ENCODE measurements at places on chromosomes 3 and 15.
A peak's percentile ranks its signal among the peaks of the same experiment; 100 is the strongest.

DNA sequence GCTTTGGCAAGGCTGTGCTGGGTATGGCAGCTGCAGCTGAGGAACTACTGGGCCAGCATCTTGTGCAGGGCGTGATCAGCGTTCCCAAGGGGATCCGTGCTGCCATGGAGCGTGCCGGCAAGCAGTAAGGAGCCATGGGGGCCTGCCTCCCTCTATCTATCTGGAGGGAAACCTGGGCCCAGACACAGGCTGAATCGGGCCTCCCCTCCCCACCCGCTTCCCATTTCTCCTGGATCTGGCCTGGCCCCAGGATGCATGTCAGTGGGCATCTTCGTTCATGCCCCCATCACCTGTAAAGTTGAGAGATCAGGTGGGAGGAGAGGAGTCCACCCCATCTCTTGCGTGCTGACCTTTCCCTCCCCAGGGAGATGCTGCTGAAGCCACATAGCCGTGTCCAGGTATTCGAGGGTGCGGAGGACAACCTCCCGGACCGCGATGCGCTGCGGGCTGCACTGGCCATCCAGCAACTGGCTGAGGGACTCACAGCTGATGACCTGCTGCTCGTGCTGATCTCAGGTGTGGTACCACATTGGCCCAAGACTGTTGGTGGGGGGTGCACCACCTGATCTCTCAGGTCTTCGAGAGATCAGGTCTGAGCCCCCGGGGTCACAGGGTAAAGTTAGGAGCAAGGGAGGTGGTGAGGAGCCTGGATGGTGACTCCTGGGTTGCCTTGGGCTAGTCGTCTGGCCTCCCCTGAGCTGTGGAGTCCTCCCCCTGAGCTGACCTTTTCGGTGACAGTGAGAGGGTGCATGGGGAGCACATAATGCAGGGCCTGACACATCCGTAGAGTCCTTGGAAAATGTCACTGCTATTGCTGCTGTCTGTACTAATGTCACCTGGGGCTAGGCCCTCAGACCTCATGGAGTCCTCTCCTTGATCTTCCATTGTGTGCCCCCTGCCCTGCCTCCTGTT lies 3.2 kb downstream of the GLYCTK start:
- no peak for DNase-seq

DNA sequence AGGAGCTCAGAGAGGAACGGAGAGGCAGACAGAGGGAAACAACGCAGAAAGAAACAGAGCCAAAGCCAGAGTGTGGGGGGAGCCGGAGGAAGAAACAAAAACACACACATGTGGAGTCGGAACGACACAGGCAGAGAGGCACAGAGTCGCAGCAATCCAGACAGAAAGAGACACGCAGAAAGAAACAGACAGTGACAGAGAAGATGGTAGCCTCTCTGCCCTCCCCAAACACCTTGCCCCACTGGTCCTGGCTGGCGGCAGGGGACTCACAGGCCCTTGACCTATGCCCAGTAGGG lies 1.7 kb downstream of the NCKIPSD start:
- DNase-seq: no peak

DNA sequence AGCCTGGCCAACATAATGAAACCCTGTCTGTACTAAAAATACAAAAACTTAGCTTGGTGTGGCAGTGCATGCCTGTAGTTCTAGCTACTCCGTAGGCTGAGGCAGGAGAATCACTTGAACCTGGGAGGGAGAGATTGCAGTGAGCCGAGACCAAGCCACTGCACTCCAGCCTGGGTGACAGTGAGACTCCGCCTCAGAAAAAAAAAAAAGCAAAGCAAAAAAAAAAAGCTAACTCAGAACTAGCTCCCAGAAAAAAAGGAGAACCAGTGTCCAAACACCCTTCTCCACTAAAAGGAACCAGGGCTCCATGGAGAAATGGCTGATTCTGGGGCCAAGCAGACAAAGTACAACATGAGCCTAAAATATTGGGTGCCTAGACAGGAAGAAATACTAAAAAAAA lies 16.7 kb upstream of the CRTC3 start:
- DNase-seq: no peak

DNA sequence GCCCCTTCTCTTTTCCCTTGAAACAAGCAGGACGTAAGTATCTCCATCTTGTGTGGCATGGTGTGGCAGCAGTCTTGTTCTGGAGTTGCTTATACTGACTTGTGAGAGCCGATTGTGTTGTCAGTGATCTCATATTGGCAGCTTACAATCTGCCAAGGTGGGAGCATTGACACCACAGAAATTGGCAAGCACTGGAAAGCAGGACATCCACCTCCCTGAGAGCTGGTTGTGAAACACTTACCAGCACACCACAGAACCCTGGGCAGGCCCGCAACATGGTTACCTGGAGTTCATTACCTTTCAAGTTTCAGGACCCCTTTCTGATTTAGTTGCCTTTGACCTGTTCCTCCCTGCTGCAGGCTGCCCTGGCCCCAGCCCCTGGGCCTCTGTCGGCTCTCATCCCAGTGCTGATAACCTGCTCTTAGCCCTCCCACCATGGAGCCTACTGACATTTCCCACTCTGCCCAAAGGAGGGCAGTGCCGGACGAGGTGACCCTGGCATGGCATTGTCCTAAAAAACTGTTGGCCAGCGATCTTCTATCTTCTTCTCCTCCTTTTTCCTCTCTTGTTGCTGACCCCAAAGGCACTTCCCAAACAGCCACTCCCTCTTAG lies 10.6 kb upstream of the ATP2B2 start:
- DNase-seq: peak; percentile 14

- no peak for DNase-seq
Measured at GRCh38 chr15:101765772-101766456, 37.4 kb upstream of the OR4F6 start.

- DNase-seq: no peak
Measured at GRCh38 chr15:58297639-58298038, 134.2 kb upstream of the LIPC start.

GRCh38 chr15:95996494-95996893 lies 334.0 kb upstream of the NR2F2 start:
- DNase-seq: no peak

- DNase-seq: no peak
Measured at GRCh38 chr15:63169788-63170187, 12.5 kb upstream of the RPS27L start.

DNA sequence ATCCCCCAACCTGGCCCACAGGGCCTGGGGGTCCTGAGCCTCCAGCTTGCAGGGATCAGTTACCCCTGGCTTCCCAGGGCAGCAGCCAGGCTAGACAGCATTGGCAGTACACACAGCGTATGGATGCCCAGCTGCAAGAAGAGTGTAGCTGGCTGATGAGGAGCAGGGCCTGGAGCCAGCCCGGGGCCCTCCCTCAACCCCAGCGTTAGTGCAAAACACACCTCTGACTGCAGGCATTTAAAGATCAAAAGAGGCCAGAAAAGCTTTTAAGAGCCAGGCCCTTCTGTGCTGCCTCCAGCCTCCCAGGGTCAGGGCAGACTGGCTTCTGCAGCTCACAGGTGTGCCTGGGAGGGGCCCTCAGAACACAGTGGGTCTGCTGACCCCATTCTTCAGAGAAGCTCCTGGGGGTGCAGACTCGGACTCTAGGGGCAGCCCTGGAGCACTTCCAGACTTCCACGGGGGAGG lies 110.6 kb downstream of the ETFA start:
- no peak for DNase-seq

GRCh38 chr3:100641471-100642032 lies 32.2 kb downstream of the ADGRG7 start:
- no peak for DNase-seq

- DNase-seq: no peak
Measured at GRCh38 chr3:30643763-30644462, 37.5 kb downstream of the TGFBR2 start.

DNA sequence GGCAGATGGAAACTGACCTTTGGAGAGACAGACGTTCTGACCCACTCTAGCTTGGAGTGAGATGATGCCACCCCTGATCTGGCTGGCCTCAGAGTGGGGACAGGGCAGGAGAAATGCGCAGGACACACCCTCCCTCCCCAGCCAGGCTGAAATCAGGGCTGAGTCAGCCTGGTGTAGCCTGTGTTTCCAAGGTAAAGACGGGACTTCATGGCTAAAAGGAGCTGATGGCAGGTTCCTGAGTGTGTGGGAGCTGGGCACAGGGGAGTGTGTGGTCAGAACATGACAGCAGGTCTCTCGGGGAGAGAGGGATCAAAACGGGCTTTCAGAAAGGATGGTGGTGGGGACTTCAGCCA lies 14.6 kb upstream of the POLG start:
- no peak for DNase-seq

DNA sequence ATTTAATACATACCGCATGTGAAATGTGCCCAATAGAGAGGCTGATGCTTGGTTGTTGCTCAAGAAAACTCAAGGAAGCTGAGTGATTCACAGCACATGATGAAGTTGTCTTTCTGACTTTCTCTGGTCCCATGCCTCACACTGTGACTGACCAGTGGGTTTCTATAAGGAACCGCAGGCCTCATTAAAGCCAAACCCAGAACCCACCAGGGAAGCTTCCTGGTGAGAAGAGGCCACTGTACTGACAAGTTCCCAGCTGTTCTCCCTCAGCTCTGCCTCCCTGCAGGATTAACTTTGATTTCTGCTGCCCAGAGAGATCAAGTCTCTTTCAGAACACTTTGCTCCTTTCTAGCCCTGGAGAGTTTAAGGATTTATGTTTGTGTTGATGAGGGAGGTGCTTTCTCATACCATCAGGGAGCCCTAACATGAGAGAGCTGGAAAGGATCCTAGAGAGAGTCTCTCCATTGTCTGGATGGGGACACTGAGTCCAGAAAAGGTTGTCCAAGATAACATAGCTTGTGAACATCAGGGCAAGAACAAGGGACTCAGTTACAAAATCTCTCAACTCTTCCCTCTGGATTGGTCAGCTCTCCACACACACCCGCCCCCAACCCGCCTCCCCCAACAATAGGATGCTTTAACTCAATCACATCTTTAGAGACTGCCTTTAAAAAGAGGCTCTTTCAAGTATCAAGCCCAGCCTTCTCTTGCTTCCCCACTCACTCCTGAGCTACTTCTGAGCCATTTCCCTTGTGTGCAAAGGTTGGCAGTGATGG lies 303.2 kb upstream of the TLE3 start:
- DNase-seq: no peak

GRCh38 chr15:33026614-33027013 lies 167.9 kb downstream of the FMN1 start:
- DNase-seq: no peak

DNA sequence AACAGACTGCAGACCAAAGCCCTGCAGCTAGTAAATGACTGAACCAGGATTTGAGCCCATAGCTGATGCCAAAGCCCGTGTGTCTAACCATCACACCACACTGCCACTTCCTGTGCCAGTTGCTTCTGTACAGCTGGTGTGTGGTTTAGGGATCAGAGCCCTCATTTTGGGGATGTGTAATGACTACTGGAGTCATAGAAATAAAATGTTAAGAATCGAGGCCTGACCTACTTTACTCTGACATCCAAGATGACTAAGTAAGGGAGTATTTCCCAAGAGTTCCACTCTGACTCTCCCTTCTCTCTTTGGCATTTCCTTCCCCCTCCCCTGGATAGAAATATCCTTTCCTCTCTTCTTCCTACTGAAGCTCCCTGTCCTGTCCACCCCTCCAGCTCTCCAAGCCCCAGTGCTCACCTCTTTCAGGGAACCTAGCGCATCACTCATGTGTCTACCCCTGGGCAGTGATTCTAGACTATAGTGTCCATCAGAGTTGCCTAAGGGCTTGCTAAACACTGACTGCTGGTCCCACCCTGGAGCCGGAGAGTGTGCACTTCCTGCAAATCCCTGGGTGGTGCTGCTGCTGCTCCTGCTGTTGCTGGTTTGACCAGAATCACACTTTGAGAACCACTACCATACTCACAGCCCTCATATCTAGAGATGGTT lies 53.8 kb downstream of the MGLL start:
- no peak for DNase-seq

DNA sequence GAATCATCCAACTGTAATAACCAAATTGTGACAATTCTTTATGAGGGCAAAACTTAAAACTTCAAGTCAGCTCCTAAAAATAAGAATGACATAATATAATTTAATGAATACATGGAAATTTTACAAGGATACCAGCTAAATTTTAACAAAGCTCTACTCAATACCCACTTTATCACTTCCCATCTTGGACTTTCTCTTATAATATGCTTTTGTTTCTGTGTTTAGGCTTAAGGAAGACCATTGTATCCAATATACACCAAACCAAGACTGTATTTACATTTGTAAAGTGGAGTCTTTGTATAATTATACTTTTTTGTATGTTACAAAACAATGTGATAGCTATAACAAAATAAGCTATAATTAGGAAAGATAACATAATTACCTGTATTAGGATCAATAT lies 16.8 kb downstream of the ATP13A3 start:
- DNase-seq: no peak

DNA sequence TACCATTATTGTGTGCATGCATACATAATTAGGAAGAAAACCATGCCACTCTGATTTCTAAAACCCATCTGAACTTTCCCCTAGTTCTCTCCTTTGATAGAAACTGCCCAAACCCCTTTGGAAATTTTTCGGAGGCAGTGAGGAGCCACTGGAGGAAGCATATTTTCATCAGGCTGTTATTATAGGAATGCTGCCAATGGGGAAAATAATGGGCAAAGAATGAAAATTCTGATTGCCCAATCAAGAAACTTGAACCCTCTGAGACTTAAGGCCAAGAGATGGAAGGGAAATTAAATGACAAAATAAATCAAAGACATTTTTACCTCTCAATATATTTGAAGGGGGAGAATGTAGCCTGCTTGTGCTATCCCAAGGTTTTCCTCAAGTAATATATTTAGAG lies 376.0 kb upstream of the PDZRN3 start:
- no peak for DNase-seq

DNA sequence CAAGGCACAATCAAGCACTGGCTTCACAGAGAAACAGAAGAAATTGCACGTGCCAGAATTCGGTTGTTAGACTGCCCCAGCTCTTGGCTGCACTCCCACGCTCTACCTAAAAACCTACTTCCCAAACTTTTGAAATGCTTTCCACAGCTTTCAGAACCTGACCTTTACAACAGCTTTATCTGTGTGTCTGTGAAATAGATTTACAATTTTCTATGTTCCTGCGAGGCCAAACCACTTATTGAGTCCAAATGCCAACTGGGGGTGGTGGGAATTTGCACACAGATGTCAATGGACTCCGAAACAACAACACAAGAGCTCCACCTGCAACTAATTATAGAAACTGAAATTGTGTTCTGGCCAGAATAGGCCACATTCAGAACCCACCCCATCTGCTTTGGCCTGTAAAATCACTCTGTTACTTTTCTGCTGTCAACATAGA lies 44.6 kb downstream of the ERC2 start:
- DNase-seq: no peak

DNA sequence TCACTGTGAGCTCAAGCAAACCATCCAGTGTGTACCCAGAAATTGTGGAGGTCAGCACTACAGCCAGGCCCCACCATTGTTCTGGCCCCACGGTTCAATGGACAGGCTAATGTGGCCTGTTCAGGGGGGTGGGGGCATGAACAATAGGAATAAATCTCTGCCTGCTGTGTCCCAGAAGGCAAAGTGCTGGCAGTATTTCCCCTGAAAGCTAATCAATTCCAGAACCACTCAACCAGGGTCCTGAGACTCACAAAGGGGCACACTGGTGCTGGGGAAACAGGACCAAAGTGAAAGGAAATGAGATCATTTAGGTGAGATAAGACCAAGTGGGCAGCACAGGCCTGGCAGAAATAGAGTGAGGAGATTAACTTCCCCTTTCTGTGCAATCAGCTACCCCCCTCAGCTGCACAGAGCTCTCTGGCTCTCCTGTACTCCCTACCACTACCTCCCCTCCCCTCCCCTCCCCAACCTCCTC lies 11.5 kb downstream of the CRYGS start:
- DNase-seq: no peak

- no peak for DNase-seq
Measured at GRCh38 chr3:52714335-52715302, 8.7 kb downstream of the SPCS1 start.

All from CD4-positive, alpha-beta T cell (primary cell).